ENCODE measurements at places on chromosomes 11 and 22.

- no peak for DNase-seq
Observed at GRCh38 chr11:133918608-133919260, 38.0 kb downstream of the IGSF9B start.

- DNase-seq = no peak
Observed at GRCh38 chr11:11770296-11770695, 71.5 kb upstream of the USP47 start.

GRCh38 chr22:19331975-19332374, 40.5 kb upstream of the CLTCL1 start:
- DNase-seq = no peak

- no peak for DNase-seq
Observed at GRCh38 chr11:875769-876301, 33.2 kb downstream of the TSPAN4 start.

DNA sequence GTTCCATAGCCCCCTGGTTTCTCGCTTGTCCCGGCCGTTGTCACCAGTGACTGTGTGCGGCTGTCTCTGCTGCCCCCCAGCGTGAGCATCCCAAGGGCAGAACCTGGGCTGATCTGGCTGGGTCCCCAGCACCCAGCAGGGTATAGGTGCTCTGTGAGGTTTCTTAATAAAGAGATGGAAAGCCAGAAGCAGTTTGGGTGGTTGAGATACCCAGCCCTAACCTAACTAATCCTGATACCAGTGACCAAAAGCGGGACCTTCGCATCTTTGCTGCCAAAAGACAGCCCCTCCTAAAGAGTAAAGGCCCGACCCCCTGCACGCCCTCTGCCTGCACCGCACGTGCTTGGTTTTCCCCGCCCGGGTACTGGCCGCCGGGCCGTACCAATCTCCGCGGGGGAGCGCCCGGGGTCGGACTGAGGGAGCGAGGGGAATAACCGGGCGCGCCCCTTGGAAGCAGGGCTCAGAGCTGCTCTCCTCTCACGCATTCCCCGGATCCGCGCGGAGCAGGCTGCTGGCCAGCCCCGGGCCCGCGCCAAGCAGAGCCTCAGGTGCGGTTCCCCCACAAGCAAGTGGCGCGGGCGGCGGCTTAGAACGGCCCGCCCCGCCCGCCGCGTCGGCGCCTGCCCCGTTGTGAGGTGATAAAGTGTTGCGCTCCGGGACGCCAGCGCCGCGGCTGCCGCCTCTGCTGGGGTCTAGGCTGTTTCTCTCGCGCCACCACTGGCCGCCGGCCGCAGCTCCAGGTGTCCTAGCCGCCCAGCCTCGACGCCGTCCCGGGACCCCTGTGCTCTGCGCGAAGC, at the start of gene DGAT2:
TSS of gene DGAT2 (plus strand) at position 667 of the 797 bp plus-strand sequence. CDS start 214 bp downstream, outside the sequence.
- peak; percentile 74 for DNase-seq

DNA sequence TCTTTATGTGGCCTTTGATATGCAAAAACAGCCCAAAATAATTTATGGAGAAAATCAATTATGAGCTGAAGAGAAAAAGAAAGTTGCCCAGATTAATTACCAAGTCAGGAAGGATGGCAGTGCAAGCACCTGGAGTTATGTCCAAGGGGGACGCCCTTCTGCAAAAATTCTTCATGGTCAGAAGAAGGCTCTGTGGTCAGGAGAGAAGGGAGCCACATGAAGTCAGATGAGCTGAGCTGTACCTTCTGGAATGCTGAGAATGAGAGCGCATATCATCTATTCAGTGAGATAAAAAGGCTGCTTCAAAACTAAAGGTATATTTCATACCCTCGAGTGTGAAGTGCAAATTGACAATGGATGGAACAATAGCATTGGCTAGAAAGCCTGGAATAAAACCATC, 607.4 kb downstream of the NTM start:
- no peak for DNase-seq

DNA sequence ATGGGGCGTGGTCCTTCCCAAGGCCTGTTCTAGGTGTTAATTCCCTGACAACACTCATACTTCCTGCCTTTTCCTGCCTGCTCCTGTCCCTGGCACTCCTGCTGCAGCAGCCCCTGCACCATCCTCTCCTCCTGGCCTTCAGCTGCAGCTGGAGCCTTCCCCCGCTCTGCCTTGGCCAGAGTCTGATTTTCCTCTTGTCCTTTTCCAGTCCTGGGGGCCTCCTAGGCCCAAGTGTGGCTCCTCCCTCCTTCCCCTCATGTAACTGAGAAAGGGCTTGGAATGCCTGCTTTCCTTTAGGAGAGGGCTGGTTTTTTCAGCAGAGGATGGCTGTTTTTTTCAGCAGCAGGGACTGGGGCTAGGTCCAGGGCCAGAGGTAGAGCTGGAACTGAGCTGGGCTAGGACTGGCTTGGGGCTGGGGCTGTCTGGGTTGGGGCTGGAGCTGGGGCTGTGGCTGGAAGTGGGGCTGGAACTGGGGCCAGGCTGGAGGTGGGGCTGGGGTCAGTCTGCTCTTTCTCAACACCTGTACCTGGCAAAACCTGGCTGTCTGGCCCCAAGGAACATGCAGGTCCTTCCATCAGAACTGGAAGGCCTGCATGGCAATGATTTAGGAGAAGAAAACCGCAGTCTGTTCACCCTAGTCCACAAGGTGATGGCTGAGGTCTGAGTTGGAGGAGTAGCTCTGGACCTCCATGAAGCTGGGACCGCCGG, 23.6 kb downstream of the ZC3H7B start:
- DNase-seq = no peak

GRCh38 chr22:40716116-40716515, 36.8 kb downstream of the MCHR1 start:
- DNase-seq = no peak

DNA sequence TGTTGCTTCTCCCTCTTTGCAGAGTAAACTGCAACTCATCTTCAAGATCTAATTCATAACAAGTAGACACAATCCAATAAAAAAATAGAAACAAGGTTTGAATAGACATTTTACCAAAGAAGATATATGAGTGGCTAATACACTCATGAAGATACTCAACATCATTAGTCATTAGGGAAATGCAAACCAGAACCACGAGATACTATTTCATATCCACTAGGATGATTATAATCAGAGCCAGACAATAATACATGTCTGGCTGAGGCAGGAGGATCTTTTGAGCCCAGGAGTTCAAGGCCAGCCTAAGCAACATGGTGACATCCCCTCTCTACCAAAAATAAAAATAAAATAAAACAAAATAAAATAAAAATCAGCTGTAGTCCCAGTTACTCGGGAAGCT, 85.0 kb downstream of the ATG16L2 start:
- DNase-seq = no peak

GRCh38 chr11:134388590-134388989, 23.5 kb downstream of the B3GAT1 start:
- no peak for DNase-seq

DNA sequence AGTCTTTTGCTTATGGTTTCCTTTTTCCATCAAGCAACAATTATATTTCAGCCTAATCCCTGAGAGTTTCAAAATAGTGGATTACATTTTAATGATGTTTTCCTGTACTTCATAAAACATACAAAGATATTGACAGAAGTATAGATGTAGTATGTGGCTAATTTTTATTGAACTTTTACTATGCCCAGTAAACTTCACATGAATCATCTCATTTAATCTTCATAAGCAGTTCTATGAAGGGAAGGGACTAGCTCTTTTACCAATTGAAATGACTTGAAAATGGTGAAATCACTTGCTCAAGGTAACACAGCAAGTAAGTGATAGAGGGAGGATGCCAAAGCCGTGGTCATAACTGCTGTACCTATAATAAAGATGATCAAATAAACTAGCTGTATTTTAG, 27.5 kb downstream of the RTN3 start:
- no peak for DNase-seq

GRCh38 chr11:27201454-27202302, 161.1 kb downstream of the BBOX1 start:
- DNase-seq = peak; percentile 95

DNA sequence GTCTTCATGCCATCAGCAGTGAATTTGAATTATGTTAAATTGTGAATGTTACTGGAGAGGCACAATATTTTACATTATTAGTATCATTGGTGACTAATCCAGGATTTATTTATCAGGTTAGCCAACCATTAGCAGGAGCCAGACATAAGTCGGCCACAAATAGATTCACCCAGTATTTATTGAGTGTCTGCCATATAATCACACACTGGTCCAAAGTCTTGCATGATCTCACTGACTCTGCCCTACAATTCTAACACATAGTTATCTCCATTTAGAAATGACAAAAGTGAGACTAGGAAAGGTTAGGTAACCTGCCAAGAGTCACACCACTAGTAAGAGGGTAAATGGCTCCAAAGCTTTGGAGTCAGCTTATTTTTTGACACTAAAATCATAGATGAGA, 179.6 kb downstream of the BLID start:
- no peak for DNase-seq

GRCh38 chr22:42282252-42282942, 11.9 kb upstream of the TCF20 start:
- no peak for DNase-seq

DNA sequence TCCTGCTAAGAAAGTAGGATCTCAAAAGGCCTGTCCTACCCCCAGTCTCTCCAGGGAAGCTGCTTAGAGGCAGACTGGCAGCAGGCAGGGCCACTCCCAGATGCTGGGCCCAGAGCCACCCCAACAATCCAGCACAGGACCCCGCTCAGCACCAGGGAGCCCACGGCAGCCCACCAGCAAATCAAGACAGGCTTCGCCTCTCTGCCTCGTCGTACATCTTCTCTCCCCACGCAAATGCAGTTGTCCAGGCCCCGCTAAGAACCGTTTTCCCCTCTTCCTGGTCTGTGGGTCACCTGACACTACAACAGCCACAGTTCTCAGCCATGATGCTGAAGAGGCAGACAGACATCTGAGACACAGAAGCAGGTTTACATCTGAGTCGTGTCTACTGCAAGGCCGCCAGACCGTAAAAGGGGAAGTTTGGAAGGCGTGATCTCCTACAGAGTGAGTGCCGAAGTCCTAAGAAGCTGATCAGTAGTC, 51.1 kb downstream of the IGSF9B start:
- DNase-seq = no peak

- DNase-seq = no peak
Observed at GRCh38 chr22:39545386-39546365, 13.1 kb upstream of the RPS19BP1 start.

DNA sequence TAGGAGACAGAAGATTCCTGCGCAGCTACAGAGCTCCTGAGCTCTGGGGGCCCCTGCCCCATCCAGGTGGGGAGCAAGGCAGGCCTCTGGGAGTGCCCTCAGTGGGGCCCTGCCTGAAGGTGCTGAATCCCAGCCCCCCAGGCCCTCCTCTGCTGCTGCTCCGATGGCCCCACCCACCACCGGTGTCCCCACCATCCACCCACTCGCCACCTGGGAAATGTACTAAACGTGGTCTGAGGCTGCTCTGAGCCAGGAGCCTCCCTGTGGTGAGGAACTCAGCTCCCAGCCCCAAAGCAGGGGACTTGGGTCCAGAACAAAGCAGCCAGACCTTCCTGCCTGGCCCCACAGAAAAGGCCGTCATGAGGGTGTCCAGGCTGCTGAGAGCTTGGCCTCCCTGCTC, 289.4 kb downstream of the CTTN start:
- DNase-seq = no peak

- no peak for DNase-seq
Observed at GRCh38 chr11:39725081-39725480, 1734.4 kb downstream of the LRRC4C start.

- DNase-seq = no peak
Observed at GRCh38 chr22:39350757-39351688, 1.2 kb downstream of the SYNGR1 start.

DNA sequence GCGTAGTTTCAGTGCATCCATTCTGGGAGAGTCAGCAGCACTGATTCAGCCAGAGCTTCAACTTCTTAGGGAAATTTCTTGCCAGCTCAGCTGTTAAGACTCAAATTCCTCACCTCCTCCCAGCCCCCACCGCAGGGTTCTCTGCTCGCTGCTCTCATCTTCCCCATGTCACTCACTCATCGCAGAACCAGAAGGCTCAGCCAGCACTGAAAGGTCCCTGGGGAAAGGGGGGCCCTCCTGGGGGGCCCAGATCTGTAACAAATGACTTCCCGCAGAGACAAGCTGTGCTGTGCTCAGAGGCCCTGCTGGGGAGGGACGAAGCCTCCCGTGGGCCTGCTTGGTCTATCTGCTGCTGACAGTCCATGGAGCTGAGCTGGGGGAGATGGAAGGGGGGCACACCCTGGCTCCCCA, 220.6 kb downstream of the NTM start:
- DNase-seq = no peak

- peak; percentile 55 for DNase-seq
Observed at GRCh38 chr22:43883012-43883661, 8.7 kb downstream of the PNPLA5 start.

GRCh38 chr11:32426819-32427615, 8.3 kb downstream of the WT1 start:
- DNase-seq = peak; percentile 39

DNA sequence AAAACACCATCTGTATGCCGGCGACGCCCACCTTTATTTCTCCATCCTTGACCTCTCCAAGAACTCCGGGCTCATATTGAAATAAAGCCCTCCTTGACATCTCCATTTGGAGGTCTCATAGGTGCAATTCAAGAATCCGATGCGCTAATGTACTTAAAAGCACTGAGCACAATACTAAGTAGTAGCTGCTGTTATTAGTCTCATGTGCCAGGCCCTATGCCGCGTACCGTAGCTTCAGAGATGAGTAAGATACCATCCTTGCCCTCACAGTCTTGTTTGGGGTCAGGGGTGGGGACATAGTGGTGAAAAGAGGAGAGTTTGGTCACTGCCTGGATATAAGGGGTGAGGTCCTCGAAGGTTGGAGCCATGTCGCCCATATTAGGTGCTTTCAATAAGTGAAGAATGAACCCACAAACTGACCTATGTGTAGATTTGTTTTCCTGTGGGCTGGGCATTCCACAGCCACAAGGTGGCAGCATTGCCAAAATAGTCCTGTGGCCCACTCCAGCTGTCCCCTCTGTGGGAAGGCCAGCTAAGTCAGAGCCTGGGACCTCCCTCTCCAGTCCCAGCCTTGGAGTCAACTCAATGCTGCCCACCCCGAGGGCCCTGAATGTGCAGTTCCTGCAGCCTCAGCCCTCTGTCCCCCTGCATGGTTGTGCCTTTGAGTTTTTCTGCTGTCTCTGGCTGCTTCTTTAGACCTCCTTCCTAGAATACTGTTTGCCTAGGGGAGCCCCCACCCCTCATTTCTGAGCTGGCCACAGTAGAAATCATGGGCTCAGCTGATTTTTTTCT, 6.5 kb downstream of the DCPS start:
- DNase-seq = peak; percentile 70

- no peak for DNase-seq
Observed at GRCh38 chr11:105202844-105203548, 63.4 kb upstream of the CARD18 start.

DNA sequence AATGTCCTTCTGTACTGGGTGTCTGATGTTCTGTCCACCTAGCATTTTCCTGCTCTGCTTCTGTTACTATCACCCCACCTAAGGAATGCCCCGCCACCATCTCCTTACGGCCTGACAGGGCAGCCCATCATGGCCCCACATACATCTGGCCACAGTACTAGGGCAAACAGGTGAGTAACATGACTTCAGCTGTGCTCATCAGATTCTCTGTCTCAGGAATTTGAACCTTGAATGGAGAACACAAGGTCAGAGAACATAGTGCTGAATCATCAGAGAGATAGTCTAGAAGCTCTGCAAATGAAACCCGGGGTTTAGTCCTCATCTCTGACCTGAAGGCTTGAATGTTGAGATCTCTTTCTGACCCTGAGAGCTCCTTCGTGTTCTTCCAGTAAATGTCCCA, 32.4 kb downstream of the ZC3H12C start:
- no peak for DNase-seq

- no peak for DNase-seq
Observed at GRCh38 chr22:37203354-37204044, 8.8 kb downstream of the SSTR3 start.

GRCh38 chr11:61103851-61104423, 1.6 kb downstream of the CD5 start:
- DNase-seq = no peak
